Activated CD4-positive, alpha-beta T cell treated with anti-CD3 and anti-CD28 coated beads, Interleukin-2, amount 10 ng/mL, durations not matched to agents 7 days and 5 days (primary cell): ENCODE measurements at places on chromosomes 7 and 10. TPM values are rescaled to one million over a fixed set of nuclear protein-coding genes. Genes with fewer than 3 reads are reported as not detected.

DNA sequence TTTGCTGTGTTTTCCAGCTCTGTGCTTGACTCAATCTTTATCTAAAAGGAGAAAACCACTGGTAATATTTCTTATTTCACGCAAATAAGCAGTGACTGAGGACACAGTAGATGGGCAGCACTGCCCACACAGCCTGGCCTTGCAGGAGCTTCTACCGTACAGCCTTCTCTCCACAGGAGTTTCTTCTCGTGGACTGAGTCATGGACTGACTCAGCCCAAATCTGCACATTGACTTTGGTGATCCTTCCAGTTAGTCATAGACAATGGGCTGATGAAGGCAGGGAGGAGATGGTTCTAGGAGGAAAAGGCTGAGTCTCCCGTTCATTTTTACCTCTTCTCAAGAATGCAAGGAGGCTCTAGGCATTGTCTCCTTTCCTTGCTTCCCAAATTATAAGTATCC, 200.7 kb downstream of the RAPGEF5 start:
- DNase-seq = no peak

DNA sequence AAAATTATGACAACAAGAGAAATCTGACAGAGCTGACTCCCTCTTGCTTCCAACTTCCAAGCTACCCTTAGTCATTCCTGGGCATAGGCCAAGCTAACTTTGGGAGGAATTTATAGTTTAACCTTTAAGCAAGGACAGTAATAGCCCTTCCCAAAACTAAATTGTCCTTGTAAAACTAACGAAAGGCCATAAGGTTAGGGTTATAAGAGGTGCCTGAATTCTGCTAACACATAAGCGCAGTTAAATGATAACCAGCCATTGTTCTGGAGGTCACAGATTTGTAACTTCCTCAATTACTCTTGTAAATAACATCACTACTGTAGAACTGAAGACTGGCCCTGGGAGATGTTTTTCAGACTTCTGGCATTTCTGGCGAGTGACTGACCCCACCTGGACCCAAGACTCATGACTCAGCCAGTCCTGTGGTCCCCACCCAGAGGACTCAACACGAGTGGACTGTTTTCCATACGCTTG, 481.2 kb downstream of the KCNMA1 start:
- no peak for DNase-seq

- no peak for DNase-seq
These were observed 457.6 kb upstream of the COBL start for GRCh38 chr7:51774178-51774577.

DNA sequence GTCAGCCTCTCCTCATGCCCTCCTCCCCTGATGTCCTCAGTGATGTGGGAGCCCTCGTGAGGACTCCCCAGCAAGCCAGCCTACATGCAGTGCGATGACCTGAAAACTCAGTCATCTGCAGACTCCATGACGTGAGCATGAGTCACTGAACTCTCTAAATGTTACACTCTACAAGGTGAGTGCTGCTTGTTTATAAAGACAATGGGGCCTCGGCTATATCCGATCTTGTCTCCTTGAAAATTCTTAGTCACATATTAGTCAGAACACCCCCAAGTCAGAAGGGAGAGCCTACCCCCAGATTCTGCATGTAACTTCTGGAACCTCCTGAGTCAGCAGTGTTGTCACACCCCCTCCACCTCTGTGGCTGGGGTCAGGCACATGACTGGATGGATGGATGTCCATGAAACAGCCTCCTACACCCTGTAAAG, 673.8 kb downstream of the INHBA start:
- DNase-seq = no peak

DNA sequence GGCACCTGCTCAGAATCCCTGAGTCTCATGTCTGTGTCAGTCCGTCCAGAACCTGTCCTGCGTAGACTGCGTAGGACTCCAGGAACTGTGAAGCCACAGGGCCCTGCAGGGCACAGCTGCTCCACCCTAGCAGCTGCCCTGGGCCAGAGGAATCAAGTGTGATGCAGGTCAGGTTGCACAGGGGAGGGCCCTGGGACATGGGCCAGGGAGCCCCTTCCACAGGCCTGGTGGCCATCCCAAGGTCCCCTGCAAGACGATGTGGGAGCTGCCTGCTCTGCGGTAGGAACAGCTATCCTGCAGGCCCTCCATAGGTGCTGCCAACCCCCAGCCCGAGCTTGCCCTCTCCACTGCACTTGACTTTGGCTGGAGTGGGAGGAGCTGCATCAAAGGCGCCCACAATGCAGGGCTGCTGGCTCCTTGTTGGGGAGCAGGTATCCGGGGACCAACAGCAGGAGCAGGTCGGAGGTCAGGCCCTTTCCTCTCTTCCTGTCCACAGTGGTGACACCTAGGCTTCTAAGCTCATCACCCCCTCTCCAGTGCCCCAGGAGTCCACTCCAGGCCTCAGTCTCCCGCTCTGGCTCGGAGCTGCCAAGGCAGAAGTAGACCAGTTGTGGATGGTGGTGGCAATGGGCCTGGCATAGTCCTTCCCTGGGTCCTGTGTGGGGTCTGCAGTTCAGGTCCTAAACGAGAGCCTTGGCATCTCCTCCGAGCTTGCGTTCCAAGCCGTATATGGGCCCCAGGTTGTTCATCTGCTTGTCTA, 149.1 kb downstream of the MAPK8 start:
- DNase-seq = no peak

DNA sequence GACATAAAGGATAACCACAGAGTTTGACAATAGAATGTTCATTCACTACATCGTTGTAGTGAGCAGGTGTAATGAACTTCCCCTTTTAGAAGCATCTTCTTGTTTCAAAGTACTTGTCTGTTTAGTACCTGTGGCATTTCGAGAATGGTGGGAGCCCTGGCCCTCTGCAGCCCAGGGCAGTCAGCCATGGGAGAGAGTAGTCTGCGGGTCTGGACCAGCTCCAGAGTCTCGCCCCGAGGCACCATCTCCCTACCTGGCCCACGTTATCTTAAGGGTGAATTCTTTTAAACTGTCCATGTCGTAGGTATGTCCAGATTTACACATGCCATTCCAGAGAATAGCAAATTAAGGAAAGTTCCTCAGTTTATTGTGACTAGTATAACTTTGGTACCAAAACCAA, 99.7 kb downstream of the BMPR1A start:
- DNase-seq = no peak

GRCh38 chr7:30995536-30995935, 31.8 kb downstream of the GHRHR start:
- DNase-seq = no peak

- DNase-seq = no peak
These were observed 144.0 kb downstream of the PLPP4 start for GRCh38 chr10:120600871-120601649.

DNA sequence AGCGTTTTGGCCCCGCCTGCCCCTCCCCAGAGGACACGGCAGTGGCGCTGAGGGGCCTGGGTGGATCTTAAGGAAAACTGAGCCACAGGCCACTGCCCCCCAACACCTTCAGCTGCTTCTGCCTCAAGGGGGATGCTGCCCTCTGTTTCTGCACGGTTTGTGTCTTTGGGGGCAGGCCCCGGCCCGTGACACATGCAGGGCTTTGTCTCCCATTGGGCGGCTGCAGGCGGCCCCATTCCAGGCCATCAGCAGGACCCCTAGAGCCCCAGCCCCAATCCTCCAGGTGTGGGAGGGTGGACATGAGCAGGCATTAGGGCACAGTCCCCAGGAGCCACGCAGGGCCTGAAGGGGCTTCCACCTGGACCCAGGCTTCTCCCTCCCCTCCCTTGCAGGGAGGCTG, 25.3 kb upstream of the PPP2R2D start:
- no peak for DNase-seq

- no peak for DNase-seq
These were observed 167.7 kb upstream of the SHH start for GRCh38 chr7:155979994-155980393.

NAT16 gene
- not detected for total RNA-seq

AKR1C2 gene
- total RNA-seq = 0.17 TPM

IFT22 gene
- 9.8 TPM for total RNA-seq

SAMD9L gene
- total RNA-seq = 145 TPM

CALCR gene
- total RNA-seq = not detected

SUFU gene
- total RNA-seq = 13.4 TPM
